ENCODE measurements at places on chromosomes 6 and 20.

- no peak for DNase-seq
Measured at GRCh38 chr6:2589171-2589661, 161.5 kb downstream of the MYLK4 start.

DNA sequence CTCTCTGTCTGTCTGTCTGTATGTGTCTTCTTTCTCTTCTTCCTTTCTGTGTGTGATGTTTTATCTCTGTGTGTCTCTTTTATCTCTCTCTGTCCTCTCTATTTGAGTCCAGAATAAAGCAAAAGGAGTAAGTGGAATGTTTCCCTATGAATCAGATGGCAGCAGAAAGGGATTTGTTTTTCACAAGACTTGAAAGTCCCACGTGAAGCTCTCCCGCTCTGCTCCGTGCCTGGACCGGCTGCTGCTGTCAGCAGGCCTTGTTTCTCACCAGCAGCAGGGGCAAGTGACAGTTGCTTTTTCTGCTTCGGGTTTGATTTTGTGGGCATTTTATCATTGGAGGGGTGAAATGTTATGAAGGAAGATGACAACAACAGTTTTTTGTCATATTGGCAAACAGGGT, 212.7 kb downstream of the PACRG start:
- DNase-seq = no peak

DNA sequence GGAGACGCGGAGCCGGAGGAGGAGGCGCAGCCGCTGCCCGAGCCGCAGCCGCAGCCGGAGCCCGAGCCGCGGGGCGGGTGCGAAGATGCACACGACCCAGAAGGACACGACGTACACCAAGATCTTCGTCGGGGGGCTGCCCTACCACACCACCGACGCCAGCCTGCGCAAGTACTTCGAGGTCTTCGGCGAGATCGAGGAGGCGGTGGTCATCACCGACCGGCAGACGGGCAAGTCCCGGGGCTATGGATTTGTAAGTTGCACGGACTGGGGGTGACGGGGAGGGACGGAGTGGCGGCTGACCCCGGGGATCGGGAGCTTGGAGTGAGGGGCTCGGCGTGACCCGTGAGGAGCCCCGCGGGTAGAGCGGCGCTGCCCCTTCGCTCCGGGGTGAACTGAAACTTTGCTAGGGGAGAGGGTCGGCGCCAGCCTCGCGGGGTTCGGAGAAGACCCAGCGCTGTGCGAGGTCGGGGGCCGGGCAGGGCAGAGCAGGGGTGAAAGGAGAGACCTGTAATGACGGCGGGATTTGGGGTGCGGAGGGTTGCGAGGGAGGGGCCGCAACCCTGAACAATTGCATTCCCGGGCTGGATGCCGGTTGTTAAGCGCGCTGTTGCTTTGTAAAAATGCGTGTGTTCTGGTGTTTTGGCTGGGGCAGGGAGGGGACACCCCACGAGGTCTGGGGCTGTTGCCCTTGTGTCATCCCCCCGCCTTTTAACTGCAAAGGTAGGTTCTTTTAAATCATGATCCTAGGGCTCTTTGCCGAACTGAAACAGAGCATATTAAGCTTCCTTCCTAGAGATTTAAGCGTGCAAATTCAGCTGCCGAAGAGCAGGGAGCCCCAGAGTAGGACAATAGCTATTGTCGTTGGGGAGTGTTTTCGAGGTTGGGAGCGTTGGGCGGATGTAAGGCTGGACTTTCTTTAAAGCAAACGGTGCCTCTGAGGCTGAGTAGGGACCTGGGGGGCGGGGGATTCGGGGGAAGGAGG, 628 bp downstream of the RBM24 start:
- no peak for DNase-seq

DNA sequence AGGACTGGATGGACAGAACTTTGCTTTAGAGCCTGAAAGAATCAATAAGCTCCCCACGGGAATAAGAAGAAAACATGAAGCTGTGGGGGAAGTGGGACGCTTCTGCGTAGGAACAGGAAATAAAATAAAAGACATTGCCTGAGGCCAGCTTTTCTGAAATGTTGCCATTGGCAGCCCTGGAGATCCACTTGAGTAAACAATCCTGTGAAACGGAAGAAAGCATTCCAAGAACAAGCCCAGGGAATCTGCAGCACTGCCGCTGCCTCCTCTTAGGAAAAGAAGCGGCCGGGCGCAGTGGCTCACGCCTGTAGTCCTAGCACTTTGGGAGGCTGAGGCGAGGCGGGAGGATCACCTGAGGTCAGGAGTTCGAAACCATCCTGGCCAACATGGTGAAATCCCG, 182.3 kb upstream of the RALGAPA2 start:
- DNase-seq = no peak

DNA sequence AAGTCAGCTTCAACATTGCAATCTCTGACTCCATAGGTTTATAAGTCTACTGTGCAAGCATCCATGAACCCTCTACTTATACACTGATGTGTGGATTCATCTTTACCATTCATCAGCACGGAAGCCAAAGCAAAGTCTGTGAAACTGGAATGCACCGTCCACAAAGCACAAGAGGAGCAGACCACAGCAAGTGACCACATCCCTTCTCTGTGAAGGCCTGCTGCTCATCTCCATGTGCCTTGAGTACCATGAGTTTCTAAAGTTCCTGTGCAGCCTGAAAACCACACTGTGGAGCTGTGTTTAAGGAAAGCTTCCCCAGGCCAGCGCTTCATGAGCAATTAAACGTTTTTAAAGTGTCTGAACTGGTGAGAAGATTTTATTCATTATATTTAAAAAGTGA, 20.0 kb downstream of the GABRR1 start:
- no peak for DNase-seq

GRCh38 chr6:142802124-142802523, 142.9 kb downstream of the HIVEP2 start:
- peak; percentile 99 for DNase-seq

- DNase-seq = no peak
Measured at GRCh38 chr6:91185072-91185471, 598.2 kb upstream of the MAP3K7 start.

- no peak for DNase-seq
Measured at GRCh38 chr6:31112478-31112877, at the start of gene C6orf15. C6orf15 (minus strand) TSS chr6:31112575; CDS start chr6:31112555, 20 bp downstream.

GRCh38 chr6:135680964-135681913, 170.3 kb upstream of the PDE7B start:
- DNase-seq = no peak

DNA sequence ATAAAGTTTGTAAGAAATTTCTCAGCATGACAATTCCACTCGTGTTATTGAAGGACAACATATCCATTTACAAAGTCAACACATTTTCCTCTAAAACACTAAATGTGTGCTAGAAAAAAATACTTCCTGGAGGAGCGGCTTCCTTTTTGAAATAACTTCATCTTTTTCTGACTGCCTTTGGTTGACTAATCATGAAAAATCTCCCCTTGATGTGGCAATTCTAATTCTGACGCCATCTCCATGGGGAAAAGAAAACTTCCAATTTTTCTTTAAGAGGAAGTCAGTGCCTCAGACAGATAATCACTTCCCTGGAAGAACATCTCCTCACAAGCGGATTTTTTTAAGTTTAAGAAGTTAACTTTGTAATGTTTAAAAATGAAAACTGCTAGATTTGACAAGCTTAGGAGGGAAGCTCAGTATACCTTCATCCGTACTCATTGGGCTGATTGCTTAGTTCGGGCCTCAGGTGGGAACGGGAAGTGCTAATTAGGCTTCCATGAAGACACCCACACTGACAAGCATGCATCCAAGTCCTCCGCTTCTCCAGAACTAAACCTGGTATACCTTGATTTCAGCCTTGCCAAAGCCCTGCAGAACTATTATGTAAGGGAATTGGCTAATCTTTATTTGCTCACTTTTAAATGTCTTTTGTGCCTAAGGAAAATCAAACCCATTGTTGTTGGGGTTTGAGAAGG, 35.1 kb upstream of the DUSP22 start:
- DNase-seq = no peak

DNA sequence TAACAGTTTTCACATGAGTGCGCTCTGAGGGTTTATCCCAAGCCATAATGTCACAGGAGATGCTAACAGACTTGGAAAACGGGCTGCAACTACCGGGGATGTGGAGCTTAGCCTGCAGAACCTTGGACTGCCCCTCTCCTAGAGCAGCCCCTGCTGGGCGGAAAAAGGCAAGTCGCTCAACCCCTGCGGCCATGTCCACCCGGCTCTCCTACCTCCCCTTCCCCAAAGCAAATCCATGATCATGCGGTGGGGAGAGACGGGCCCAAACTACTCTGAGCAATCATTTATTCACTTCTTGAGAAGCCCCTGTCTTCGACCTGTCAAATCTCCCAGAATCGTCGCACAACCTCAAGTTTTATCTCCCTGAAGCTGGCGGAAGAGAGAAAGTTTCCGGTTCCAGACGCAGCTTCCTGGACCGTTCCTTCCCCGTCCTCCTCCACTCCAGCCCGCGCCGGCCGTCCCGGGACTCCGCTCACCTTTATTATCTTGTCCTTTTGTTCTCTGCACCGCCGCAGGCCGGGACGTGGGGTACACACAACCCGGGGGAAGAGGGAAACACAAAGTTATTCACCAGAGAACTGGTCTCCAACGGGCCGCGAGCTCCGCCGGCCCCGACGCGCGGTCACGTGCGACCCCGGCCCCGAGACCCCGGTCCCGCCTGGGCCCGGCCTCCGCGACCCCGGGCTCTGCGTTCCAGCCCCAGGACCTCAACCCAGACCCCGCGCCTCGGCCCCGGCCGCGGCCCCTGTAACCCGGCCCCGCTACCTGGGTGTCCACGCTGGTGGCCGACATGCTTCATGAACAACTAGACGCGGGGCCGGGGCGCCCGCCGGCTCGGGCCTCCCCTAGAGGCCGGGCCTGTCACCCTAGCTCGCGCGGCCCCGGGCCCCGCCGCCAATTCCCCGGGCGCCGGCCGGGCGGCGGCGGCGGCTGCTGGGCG, 560 bp downstream of the YTHDF1 start:
- peak; percentile 66 for DNase-seq

DNA sequence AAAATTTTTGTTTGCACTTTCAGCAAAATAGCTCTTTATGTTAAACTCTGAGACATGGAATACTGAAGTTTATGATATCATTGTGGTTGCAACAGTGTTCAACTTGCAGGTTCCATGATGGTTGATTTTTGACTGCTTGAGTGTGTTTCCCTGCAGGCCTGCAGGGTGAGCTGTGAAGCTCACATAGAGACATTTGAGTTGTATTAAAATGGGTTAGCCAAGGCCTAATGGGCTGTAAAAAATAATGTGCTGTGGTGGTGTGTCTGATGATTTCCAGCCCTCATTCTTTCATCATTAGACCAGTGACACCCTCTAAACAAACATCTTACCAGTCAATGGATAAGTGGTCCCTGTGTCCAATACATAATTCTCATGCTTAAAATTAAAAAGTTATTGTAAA, 321.4 kb downstream of the FARS2 start:
- DNase-seq = peak; percentile 21

GRCh38 chr6:108587258-108588059, 26.7 kb downstream of the FOXO3 start:
- peak; percentile 91 for DNase-seq

DNA sequence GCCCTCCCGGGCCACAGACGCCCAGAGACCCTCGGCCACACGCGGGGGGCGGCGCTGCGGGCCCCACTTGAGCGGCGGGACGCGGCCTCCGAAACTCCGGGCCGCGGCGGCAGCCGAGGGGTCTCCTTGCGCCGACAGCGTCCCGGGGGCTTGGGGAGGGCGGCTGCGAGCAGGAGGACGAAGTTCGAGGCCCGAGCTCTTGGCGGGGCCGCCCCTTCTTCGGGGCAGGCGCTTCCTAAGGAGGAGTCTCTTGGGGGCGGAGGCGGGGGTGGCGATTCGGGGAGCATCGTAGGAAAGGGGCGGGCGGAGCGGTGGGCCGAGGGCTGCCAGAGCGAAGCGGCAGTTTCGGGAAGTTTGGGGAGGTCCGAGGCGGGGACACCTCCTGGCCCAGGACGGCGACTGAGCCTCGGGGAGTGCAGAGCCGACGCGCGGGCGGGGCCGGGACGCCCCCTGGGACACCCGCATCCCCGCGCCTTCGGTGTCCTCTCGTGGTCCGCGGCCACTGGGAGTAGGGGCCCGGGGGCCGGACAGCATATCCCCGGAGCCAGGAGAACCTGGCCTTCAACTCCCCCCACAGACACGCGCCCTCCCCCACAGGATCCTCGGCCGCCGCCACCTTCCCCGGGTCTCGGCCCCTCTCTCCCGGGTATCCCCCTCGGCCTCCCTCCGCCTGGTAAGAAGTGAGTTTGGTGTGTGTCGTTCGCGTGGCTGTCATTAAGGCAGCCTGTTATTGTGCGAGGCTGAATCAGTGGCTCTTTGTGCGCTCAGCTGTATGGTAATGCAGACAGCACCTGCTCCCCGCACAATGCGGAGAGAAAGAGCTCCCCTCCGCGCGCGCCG, 613 bp upstream of the DLL1 start:
- no peak for DNase-seq

- DNase-seq = no peak
Measured at GRCh38 chr6:99136488-99136887, 188.7 kb upstream of the FBXL4 start.

- DNase-seq = peak; percentile 80
Measured at GRCh38 chr6:4606821-4607704, 169.1 kb upstream of the CDYL start.

GRCh38 chr6:56841381-56841749, 113.5 kb upstream of the BEND6 start:
- DNase-seq = no peak

GRCh38 chr6:79238919-79239318, 4.4 kb upstream of the HMGN3 start:
- no peak for DNase-seq

- DNase-seq = peak; percentile 15
Measured at GRCh38 chr20:23995905-23996666, 7.5 kb upstream of the GGTLC1 start.

DNA sequence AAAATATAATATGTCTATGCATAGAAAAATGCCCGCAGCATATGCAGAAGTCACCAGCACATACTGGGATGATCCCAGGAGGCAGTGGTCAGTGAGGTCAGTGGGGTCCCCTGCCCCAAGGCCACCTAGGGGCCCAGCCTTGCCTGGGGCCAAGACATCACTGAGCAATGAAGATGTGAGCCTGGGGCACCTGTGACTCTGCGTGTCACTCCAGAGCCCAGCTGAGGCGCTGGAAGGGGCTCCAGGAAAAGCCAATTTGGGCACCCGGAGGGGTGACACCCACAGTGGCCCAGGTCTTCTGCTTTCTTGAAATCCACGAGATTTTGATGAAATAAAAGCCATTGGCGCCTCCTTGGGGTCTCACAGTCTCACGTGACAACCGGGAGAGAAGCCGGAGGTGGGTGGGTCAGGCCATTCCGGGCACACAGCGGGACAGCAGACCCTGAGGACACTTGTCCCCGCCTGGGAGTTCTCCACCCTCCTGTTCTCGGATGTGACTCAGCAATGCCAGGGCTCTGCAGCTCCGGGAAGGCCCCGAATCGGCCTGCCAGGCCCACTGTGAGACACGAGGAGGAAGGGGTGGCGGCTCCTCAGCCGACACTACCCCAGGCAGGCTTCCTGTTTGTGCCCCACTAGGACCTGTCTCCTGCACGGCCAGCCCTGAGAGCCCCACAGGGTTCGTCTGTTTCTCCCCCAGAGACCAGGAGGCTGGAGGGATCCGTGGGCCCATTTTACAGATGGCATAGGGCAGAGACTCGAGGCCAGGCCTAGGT, 24.4 kb upstream of the SLCO4A1 start:
- no peak for DNase-seq

GRCh38 chr20:44765701-44766347, 20.2 kb downstream of the KCNK15 start:
- peak; percentile 4 for DNase-seq

GRCh38 chr20:57693002-57693582, 16.7 kb downstream of the PMEPA1 start:
- DNase-seq = peak; percentile 35

GRCh38 chr6:21507811-21508210, 85.7 kb upstream of the SOX4 start:
- DNase-seq = no peak

- peak; percentile 67 for DNase-seq
Measured at GRCh38 chr6:31541059-31541657, 645 bp downstream of the DDX39B start.

Measured in amniotic epithelial cell (primary cell).